ENCODE measurements at places on chromosomes 13 and 19. TPM values are rescaled to one million over a fixed set of nuclear protein-coding genes. Genes with fewer than 3 reads are reported as not detected.

GRCh38 chr13:99971576-99972189 is at the start of gene ZIC5:
Gene ZIC5, minus strand, starts transcription at chr13:99971767. Its CDS starts 164 bp downstream, at chr13:99971603.
- no peak for DNase-seq

- no peak for DNase-seq
Observed at GRCh38 chr13:28316836-28317235, 178.1 kb downstream of the FLT1 start.

DNA sequence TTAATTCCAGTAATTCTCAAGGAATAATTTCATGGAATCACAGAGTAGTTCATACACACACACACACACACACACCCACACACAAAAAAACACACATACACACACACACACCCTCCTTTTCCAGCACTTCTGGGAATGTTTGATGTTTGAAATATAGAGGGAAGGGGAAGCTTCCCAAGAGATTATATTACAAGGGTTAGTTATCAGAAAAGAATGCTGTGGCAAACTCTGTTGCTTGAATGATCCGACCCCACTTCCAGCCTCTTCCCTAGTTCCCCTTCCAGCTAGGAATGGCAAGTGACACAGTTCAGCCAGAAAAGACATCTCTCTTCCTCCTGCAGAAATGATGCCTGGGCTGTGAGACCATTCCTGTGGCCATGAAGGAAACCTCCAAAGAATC is 49.9 kb downstream of the KCTD12 start:
- DNase-seq, result no peak

NUDT15 gene
- polyA plus RNA-seq, result 13.6 TPM

GRCh38 chr13:73714522-73714921 is 419.7 kb downstream of the KLF12 start:
- no peak for DNase-seq

CAPN12 gene
- 0.91 TPM for polyA plus RNA-seq

DNA sequence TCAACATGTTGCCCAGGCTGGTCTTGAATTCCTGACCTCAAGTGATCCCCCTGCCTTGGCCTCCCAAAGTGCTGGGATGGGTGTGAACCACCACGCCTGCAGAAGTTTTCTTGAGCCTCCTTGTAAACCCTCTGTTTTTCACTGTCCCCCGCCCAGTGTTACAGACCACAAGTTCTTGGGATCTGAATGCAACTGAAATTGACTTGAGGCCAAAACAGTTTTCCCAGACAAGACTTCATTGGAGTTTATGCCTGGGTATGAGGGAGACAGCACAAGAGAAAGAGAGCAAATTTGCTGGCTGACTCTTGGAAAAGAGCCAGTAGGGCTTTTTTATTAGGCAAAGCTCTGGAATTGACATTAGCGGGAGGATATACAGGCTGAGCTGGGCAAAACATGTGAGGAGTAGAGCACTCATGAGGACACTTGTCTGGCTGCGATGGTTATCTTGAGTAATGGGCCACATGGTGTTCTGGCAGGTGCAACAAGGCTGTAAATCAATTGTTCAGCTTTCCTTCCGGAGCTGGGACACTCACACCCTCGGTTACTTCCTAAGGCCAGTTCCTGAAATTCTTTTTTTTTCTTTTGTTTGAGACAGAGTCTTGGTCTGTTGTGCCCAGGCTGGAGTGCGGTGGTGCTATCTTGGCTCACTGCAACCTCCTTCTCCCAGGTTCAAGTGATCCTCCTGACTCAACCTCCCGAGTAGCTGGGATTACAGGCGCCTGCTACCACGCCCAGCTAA is 12.7 kb upstream of the HNRNPL start:
- DNase-seq, result no peak

DNA sequence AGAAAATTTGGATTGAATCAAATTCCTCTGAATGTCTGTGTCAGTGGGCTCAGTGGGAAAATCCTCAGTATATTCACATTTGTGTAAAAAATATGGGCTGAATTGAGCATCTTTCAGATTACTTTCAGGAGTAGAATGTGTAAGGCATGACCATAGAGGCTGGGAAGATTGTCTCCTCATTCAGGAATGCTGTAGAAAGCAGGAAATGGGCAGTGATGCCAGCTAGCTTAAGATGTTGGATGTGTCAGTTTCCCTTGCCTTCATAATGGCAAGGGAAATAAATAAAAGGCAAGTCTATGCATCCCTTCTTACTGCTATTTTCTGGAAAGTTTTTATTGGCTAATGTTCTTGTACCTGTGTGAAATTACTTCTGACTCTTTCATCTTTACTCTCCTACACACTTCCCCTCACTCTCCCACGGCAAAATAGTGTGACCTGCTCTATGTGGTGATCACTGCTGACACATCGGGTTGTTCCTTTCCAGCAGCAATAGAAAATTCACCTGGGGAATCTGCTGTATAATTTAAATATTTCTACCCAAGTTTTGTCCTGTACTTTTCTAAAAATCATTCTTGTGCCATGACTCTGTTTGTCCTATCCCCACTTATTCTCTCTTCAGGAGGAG is 103.2 kb downstream of the LMO7 start:
- DNase-seq, result no peak

DNA sequence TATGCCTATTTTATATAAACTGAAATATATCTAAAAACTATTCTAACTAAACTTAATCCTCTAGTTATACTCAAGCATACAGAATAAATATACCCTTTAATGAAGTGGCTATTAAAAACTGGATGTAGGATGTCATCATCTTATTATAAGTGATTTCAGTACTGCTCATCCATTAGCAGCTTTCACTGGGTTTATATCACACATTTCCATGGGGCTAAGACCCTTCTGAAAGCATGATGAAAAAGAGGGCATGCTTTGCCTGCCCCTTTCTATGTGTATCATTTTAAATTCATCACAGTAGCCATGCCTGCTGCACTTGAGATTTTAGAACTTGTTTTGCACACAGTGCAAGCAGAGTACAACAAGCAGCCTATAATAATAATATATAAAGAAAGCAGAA is 477.5 kb downstream of the SLITRK6 start:
- DNase-seq, result no peak

DNA sequence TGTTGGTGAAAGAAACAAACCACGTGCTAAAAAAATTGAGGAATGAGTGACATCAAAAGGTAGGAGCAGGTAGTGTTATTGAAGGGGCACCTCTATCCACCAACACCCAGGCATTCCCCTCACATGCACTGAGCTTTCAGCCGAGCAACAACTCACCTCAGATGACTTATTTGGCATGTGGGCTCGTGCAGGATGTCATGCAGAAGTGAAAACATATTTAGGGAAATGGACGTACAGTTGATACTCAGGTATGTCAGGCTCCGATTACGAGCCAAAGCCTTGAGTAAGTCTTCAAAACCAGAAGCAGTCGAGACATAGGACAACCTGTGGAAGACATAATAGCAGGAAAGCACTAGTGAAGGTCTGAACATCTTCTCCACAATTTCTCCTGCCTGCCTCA is 30.4 kb downstream of the NLRP11 start:
- no peak for DNase-seq

GRCh38 chr13:50460358-50460757 is 383.1 kb downstream of the DLEU7 start:
- DNase-seq, result no peak

- DNase-seq, result peak; percentile 91
Observed at GRCh38 chr19:3987619-3988371, 2.5 kb upstream of the EEF2 start.

Data from right cardiac atrium (tissue), 5 donors.